AG09309 (cell line): ENCODE measurements at places on chromosomes 6 and 20.
A peak's percentile ranks its signal among the peaks of the same experiment; 100 is the strongest.

- DNase-seq = no peak
Measured at GRCh38 chr6:43095939-43096338, 19.8 kb downstream of the PTK7 start.

DNA sequence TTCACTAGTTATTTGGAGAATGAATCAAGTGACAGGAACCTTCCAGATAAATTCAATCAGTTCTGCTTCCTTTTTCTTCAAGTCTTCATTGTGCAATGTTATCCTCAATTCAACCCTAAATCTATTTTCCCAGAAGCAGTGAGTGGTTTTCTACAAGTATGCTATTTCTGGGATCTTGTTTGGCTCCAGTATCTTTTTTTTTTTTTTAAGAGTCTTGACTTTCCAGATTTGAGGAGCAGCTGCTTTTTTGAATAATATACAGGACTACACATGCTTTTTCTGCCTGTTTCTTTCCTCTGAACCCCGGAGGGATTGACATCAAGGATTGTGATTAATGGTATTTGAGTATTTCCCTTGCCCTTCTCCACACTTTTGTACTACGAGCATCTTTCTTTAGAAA is 339.2 kb upstream of the JAG1 start:
- peak; percentile 23 for DNase-seq

GRCh38 chr20:56580226-56580625 is 47.2 kb downstream of the FAM209B start:
- DNase-seq = no peak

GRCh38 chr6:26507658-26508057 is 7.6 kb downstream of the BTN1A1 start:
- DNase-seq = no peak

DNA sequence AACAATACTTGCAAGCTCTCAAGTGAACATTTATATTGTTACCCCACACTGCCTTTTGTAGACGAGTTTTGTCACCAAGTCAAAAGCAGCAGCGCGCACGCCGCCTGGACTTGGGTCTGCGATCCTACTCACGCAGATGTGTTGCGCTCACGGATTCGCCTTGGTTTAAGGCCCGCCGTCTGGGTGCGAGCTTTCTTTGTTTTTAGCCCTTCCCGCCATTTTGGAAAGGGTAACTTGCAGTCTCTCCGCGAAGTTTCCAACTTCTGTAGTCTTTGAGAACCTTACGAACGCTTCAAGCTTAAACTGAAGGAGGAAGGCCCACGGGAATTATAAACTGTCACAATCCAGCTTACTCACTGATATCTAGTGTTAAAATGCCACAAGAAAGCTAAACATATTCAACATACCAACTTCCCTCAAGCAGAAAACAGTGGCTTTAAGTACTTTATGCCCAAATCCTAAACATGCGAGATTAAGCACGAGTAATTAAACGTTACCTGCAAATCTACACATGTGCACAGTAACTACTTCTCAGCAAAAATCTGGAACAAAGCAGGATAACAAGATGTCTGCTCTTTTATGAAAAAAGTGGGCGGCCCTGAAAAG is 80.4 kb upstream of the BTN3A2 start:
- DNase-seq = no peak

DNA sequence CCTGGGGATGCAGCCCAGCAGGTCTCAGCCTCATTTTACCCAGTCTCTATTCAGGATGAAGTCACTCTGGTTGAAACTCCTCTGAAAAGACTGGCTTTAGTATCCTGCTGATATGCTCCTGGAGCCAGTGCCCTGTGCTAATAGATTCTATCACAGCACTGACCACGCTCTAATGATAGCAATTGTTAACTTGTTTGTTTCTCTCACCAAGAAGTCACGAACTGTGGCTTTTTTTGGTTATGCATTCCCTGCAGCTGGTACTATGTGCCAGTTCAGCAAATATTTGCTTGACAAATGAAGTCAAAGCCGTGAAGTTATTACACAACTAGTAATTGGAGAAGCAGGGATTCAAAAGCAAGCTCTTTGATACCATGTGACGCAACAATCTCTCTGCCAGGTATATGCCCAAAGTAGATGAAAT is 754.6 kb downstream of the KIF16B start:
- no peak for DNase-seq

GRCh38 chr6:13853871-13854270 is 39.5 kb upstream of the MCUR1 start:
- no peak for DNase-seq

- DNase-seq = no peak
Measured at GRCh38 chr20:24339210-24339641, 130.2 kb upstream of the SYNDIG1 start.

DNA sequence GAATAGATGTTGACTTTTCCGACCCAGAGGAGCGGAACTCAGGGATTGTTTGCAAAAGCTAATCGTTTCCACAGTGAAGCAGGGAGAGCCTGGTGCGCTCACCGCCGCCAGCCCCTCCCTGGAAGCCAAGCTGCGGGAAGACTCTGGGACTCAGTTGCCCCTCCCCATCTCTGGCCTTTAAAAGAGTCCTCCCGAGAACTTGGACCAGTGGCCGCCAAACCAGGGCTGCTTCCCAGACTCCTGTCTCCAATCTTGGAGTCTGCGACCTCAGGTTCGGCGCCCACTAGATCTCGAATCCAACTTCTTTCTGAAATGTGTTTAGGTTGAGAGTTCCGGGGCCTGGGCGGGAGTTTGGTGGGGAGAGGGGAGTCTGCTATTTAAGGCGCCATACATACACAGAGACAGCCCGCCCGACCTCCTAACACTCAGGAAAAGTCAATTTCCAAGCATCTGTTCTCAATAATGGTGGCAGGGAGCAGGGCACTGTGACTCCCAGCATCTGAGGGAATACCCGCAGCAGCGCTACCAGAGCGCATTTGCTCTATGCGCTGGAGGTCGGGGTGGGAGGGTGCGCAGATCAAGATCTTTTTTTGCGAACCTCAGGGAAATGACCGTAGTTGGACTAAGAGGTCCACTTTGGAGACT is 800 bp upstream of the GRIK2 start:
- DNase-seq = no peak

DNA sequence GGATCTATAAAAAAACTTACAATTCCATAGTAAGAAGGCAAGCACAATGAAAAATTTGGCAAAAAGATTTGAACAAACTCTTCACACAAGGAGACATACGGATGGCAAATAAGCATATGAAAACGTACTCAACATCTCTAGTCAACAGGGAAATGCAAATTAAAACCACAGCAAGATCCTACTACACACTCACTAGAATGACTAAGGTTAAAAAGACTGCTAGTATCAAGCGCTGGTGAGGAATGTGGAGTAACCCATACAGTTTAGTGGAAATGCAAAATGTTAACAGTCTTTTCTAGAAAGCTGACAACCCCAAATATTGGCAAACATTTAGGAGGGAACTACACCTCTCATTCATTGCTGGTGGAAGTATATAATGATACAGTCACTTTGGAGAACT is 175.9 kb upstream of the SGK1 start:
- no peak for DNase-seq

GRCh38 chr20:3352202-3352601 is 55.3 kb downstream of the DNAAF9 start:
- DNase-seq = no peak

DNA sequence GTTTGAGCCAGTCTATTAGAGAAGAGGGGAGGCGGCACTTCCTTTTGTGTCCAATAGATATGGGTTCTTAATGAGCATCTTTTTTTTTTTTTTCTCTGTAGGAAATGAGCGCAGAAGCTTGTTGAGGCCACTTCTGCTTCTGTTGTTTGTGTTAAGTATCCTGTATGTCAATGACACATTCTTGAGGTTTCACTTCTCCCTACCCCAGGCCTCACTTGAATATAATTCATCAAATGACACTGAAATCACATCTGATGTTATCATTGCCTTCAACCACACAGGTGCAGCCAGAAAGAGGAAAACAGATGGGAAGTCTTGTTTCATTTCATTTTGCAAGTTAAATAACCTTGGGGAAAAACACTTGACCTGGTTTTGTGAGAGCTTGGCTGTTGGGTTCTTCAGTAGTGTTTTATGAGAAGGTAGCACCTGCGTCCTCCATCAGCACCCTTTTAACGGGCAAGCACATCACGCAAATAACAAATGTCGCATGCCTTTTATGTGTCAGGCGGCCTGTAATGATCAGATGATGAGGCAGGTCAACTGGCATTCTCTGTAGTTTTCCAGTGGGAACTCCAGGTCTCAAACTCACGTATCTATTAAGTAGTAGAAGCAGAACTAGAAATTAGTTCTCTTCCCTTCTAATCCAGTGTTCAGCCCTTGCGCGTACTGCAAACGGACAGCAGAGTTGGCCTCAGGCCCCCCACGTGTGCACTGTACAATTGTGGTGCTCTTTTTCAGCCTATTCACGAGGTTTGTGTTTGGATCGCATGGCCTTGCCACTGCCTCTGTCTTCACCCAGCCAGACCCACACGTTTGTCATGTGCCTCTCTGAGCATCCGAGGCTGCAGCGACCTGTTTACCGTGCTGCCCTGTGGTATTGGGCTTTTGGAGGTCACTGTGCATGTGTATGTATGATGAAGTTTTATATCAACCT is 23.5 kb downstream of the PLEKHG1 start:
- DNase-seq = no peak

DNA sequence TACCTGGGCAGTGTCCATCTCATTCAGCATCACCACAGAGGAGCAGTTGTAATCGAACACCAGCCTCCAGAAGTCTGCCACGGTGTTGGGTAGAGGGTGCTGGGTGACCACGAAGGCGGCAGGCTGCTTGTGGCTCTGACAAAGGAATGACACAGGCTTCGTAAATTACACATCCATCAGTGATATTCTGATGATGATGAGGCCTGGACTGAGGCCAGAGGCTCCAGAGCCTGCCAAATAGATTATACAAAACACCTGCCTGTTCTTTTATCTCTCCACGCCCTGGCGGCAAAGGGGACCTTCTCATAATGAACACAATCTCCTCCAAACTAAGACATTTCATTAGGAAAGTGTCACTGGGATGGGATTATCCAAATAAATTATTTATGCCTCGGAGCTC is 480.2 kb upstream of the CHD6 start:
- DNase-seq = no peak

- no peak for DNase-seq
Measured at GRCh38 chr6:139486476-139486799, 112.0 kb upstream of the CITED2 start.

DNA sequence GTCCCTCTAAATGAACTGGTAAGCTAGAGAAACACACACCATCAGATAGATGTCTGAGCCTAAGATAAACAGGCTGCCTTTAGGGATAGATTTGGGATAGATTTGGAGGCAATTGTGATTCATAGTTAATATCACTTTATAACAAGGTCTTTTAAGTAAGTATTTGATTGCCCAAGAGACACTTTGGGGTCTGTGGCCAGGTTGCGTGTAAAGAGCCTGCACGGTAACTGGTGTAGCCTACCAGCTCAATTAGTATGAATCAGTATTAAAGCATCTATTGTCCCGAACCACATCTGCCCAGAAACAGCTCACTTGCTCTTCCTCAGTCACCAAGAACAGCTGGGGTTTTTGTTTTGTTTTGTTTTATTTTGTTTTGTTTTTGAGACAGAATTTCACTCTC is 193.3 kb downstream of the SASH1 start:
- peak; percentile 97 for DNase-seq

DNA sequence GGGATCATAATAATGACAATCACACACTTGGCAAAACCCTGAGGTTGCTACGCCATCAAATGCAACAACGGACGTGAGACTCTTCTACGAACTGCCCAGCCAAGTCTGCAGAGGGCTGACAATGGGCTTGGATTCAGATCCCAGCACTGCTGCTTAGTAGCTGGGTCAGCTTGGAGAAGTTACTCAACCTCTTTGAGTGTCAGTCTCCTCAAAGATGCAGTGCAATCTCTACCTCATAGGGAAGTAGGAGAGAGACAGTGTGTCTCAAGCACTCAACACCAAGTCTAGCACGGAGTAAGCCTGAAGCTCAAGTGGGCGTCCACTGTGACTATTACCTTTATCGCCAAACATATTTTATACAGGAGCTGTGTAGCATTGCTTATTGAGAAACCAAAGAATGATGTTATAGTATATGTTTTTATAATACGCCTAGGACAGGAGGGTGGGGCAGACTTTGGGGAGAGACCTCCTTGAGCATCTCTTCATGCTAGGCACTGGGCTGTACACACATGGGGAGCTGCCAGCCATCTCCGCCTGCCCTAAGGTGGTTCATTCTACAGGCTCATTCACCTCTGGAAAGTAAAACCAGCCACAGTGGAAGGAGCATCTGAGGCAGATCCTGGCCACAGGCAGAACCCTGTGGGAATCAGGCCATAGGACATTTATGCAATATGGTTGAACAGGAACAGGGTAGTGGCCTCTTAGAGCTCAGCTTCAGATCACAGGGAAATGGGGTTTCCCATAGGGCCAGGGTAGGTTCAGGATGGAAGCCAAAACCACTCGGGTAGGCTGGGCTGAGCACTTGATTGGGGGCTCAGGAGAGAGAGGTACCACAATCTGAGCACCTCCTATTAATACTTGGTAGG is 160.2 kb downstream of the MRPL14 start:
- DNase-seq = no peak

GRCh38 chr6:164377348-164377918 is 932.0 kb downstream of the C6orf118 start:
- DNase-seq = no peak

GRCh38 chr6:2782825-2783187 is 17.6 kb downstream of the WRNIP1 start:
- no peak for DNase-seq

DNA sequence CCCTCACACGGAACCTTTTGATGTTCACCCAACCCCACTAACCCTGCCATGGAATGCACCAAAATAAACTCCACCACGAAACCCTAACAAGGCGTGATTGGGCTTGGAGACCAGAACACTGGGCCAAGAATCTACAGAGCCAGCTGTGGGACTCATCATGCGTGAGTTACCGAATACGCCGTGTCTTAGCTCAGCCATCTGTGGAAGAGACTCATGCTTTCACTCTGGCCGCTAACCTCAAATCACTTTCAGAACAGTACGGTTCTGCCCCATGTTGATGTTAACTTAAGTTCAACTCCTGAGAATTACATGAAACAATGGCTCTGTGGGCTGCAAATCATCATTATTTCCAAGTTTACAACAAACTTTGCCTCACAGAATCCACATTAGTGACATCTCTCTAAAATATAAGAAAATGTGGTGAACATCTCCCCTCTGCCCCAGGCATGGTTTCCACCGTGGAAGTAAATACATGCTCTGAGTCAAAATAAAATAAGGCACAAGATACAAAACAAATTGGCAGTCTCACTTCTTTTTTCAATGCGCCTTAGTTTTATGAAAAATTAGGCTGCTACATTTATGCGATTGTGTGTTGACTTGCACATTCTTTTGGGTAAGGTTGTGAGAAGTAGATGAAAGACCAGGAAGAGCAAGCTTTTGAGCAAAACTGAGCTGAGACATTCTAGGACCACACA is 308.9 kb upstream of the EXOC2 start:
- DNase-seq = no peak
